AG08395 (cell line): ENCODE measurements at places on chromosomes 1 and 21.

GRCh38 chr1:206839857-206840256 is 25.6 kb upstream of the IL20 start:
- DNase-seq: peak; percentile 89

- no peak for DNase-seq
Measured at GRCh38 chr1:15062479-15063099, 91.0 kb upstream of the TMEM51 start.

DNA sequence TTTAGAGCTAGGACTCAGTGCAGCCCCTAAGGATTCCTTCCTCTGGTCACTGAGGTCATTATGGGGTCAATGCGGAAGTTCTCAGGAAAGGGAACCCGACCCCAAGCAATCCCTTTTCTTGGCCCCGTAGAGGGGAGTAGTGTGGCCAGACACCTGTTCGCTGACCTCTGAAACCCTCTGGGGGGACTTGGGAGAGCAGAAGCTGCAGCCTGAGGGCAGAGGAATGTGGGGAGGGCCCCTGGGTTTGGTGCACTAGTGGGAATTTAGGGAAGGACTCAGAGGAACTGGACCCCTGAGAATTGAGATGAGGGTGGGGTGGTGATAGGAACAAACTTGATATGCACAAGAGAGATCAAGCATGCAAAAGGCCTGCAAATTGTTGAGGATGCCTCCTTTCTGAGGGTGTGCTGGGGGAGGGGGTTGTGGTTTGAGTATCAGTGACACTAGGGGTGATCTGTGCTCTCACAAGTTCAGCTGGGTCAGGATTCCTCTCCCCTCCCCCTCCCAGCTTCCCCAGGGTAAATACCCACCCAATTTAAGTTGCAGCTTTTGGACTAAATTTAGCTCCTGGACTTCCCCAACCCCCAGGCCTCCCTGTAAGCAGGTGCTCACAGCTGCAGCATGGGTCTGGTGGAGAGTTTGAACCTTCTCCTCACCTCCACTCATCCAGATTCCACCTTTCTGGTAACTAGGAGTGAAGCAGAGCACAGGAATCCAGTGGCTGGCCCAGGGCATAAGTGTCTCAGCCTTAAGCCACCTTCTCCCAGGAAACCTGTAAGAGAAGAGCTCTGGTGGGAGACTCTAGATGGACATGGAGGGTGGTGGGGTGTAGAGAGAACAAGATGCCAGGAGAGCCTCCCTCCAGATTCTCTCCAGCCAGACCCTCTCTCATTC is 13.5 kb downstream of the ADAMTSL4 start:
- no peak for DNase-seq

GRCh38 chr21:33302796-33303195 is 22.0 kb upstream of the IFNAR1 start:
- no peak for DNase-seq

GRCh38 chr1:181503171-181503810 is 20.0 kb downstream of the CACNA1E start:
- DNase-seq: no peak

DNA sequence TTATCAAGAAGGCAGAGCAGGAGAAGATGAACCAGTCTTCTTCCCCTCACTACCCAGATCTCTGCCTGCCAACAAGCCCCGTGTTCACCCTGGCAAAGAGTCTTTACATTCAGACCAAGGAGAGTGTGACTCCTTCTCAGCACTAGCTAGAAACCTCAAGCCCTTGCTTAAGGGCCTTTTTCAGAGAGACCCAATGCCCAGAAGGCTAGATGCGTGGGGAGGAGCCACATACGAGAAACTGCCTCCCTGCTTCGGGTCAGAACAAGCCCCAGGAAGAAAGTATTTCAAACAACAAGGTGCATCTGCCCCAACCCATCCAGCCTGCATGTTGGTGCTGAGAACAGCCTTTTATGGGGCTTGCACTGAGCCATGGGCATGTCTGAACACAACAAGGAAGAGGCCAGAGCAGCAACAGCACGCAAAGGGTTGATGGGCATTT is 152.7 kb upstream of the CAMK1G start:
- no peak for DNase-seq

DNA sequence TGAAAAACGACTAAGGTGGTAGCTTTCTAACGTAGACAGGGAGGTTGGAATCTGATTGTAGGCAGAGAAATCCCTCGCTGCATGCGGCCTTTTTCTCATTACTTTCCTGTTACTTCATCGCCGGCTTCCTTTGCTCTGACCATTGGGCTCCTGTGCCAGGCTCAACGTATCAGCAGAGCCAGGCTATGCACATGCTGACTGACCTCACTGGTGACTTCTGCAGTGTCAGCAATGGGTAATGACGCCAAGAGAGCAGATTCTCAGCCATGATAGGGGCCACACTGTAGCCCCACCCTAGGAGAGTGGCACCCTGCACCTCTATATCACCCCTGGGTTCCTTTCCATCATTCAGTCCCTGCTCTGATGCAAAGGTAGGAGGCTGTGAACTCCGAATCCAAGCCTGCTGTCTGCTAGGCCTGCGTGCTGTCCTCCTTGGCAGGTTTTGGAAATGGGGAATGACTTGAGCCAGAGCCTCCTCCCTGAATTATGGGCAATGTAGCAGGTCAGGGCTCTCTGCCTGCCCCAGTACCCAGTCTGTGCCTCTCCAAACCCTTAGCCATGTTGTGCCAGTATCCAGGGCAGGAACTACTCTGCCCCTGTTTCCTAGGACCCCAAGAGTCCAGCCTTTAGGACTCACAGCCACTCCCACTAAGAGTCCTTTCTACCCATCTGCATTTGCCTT is 11.4 kb downstream of the PPFIA4 start:
- no peak for DNase-seq
